ENCODE measurements at places on chromosomes 1 and 21.

DNA sequence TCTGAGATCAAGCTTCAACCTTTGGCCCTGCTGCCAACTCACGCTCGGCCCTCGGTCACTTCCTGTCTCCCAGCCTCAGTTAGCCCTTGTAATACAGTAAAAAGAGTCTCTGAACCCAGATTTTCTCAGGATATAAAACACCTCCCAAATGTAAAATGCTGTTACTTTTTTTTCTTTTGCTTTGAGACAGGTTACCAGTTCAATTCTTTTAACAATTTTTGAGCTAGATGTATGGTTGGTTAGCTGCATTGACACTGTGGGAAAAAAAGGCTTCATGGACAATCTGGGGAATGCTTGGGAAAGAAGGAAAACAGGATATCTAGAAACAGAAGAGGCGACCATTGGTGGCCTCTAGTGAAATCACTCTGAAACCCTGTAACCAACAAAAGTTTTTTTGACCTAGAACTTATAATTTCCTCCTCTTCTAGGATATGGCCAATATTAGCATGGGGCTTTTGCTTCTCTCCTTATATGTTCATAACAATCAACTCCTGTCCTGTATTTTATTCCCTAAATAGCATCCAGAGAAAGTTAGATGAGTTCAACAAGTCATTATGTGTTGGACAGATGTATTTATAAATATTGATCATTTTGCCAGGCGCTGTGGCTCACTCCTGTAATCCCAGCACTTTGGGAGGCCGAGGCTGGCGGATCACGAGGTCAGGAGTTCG is 1.3 kb downstream of the CMPK1 start:
- no peak for DNase-seq

- DNase-seq, result no peak
Observed at GRCh38 chr1:77412069-77412819, 130.4 kb downstream of the AK5 start.

DNA sequence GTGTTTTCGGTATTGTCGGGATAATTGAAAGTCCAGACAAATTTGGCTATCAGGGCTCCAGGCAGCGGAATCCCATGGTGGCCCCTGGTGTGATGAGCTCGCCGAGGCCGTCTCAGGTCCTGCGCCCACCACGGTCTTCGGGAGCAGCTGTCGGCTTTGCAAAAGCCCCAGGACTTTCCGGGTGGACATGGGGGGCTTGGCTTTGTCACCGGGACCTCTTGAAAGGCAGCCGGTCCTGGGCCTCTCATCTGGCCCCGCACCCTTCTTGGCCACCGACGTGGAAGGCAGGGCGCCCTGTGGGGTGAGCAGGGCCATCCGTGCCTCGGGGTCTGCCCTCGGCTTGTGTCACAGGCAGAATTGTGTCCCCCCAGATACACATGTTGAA is 87.1 kb upstream of the ACTRT2 start:
- no peak for DNase-seq

DNA sequence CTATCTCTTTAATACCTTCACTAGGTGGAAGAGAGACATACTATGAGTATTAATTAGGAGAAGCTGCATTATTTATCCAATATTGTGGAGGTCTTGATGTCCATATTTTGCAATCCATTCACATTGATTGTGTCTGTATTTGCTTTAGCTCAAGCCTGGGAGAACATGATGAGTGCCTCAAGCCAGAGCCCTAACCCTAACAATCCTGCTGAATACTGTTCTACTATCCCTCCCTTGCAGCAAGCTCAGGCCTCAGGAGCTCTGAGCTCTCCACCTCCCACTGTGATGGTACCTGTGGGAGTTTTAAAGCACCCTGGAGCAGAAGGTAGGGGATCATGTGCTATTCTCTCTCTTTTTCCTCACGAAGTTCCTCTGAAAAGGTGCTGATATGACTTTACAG is 99.5 kb downstream of the CC2D1B start:
- DNase-seq, result no peak

DNA sequence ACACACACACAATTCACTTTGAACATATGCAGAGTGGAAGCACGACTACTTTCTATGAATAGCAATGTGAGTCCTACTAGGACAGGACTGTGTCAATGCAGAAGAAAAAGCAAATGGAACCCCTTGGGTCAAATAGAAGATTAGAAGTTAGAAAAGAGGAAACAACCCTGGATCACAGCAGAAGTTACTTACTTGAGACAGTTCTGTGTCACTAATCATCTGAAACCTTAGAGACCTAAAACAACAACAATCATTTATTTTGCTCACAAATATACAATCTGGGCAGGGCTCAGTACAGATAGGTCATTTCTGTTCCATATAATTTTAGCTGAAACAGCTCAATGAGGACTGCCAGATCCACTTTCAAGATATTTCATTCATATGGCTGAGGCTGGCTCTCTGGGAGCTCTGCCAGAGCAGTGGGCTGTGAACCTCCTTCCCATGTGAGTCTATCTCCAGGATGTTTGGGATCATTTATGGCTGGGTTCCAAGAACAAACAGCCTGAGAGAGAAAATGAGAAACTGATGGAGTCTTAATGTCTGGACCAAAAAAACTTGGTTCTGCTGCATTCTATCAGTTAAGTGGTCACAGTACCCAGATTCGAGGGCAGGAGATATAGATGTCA is 42.5 kb upstream of the IL10 start:
- DNase-seq, result no peak

GRCh38 chr1:4778056-4778455 is 123.6 kb downstream of the AJAP1 start:
- DNase-seq, result no peak

DNA sequence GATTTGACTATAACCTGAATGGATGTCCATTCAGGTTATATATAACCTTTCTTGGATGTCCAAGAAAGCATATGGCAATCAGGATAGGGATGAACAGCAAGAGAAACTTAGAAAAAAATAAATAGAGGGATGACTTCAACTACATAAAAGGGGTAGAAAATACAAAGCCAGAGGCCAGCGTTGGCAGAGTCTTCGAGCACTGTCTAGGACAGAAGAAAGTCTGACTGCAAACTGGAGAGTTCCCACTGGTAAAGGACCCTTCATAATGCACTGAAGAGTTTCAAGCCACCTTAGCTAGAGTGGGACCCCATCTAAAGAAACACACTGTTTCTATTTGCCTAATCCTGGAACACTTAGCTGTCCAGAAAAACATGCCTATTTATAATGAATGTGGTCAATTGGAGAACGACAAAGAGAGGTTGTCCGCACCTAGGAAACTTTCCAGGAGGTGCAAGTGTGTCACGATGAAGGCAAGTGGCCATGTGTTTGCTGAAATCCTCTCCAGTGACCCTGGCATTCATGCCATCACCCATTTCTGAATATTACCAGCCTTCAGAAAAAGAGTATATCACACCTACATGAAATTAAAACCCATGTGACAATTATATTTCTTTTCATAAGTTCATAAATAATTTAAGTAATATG is 215.4 kb downstream of the ZNF648 start:
- DNase-seq, result no peak

GRCh38 chr1:169163059-169163458 is 56.6 kb downstream of the ATP1B1 start:
- DNase-seq, result no peak

DNA sequence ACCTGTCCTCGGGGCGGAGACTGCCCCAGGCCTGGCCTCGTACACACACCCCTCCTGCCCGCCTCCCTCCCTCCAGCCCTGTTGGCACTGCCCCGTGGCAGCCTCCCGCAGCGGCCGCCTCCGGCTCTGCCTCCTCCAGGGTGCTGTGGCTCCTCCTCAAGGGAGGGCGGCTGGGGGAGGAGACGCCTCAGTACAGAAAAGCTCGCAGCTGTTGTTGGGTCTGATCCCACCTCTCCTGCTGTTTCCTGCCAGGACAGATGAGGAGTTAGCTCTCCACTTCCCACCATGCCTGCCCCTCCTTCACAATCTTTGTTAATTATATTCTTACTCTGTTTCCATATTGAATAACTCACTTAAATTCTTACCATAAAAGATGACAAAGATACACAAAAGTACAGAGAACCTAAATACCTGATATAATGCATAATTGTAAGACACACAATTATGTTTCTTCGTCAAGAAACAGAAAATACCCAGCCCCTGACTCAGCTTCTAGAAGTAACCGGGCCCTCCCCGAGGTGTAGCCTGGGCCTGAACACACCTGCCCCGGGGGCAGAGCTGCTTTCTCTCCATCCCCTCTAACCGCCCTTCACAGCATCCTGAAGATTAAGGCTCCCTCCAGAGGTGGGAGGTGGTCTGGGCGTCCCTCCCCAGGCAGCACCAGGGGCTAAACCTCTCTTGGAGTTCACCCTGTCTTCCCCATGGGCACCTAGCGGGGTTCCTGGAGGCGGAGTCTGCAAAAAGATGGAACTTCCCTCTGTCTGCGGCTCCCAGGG is 30.6 kb upstream of the COL6A1 start:
- DNase-seq, result no peak

DNA sequence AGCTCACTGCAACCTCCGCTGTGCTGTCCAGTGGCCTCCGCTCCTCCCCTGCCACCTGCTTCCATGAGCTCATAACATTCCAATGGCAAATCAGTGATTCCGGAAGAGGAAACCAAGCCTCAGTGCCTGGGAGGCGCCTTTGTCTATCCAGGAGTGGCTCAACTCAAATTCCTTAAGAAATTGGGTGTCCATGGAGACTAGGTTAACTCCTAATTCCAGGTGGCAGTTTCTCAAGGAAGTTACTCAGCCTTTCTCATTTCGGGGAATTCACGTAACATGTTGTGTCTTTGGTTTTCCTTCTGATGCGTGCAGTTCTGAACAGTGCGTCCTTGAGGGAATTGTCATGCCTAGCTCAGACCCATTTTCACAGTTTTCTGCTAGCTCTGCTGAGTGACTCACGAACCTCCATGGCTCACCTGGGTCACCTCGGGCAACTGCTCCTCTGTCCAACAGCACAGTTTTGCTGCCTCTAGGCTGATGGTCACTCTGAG is 89.9 kb upstream of the DSCAM start:
- no peak for DNase-seq

DNA sequence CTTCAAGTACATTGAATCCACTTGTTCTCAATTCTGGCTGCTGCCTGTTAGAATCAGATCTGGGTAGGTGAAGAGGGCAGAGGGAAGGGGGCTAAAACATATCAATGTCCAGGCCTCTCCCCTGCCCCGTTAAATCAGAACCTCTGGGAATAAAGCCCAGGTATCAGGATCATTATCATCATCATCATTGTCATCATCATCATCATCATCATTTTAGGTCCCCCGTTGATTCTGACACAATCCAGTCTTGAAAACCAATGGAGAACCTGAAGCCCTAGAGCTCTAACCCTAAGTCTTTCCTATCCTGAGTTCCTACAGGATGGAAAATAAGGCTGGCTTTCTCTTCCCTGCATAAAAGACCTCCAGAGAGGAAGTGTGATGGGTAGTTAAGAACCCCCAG is 93.1 kb downstream of the TAS1R2 start:
- no peak for DNase-seq

Measured in effector CD4-positive, alpha-beta T cell (primary cell).